Kidney capillary endothelial cell (primary cell): ENCODE measurements at places on chromosomes 16 and 17.
A peak's percentile ranks its signal among the peaks of the same experiment; 100 is the strongest.

DNA sequence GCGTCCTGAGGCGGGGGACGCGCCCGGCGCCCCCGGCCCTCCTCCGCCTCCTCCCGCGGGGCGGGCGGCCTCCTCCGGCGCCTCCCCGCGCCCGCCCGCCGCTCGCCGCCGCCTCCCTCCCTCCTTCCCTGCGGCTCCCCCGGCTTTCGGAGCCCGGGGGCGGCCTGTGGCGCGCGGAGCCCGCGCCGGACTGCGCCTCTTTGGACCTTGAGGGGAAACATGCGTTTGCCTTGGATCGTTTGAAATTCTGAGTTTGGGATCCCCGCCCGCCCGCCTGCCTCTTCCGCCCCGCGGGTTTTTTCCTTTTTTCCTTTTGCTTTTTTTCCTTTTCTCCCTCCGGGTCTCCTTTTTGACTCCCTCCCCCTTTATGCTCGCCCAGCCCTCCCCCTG, 390 bp downstream of the ZNRF1 start:
- no peak for DNase-seq

DNA sequence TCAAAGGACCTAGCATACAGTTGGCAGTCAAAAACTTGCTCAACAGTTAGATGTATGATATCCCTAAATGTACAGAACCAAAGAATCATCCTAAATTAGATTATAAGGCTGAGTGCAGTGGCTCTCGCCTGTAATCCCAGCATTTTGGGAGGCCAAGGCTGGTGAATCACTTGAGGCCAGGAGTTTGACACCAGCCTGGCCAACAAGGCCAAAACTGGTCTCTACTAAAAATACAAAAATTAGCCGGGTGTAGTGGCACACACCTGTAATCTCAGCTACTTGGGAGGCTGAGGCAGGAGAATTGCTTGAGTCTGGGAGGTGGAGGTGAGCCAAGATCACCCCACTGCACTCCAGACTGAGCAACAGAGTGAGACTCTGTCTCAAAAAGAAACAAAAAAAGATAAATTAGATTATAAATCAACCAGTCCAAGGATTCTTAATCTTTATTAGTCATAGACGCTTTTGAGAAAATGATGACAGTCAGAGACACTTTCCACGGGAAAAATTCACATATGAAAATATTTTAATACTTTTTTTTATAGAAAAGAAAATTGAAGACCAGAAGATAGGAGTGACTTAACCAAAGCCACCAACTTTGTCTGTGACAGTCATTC, 77.6 kb downstream of the MMD start:
- DNase-seq = no peak

GRCh38 chr16:25177512-25177830, 39.3 kb upstream of the AQP8 start:
- no peak for DNase-seq

DNA sequence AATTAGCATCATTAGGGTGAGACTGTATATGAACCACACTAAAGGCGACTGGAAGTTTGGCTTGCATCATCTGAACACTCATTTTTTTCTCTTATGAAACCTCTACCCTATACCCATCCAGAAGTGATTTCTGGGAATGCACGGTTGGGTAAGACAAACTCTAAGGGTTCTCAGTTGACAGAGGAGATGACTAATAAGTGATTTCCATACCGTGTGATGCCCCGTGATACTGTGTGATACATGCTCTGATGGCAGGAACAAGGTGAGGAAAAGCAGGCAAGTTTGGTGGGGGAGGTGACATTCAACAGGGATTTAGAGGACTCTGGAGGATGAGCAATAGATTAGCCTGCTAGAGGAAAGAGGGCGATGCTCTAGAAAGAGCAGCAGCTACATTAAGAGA, 156.4 kb upstream of the CCL2 start:
- DNase-seq = no peak

DNA sequence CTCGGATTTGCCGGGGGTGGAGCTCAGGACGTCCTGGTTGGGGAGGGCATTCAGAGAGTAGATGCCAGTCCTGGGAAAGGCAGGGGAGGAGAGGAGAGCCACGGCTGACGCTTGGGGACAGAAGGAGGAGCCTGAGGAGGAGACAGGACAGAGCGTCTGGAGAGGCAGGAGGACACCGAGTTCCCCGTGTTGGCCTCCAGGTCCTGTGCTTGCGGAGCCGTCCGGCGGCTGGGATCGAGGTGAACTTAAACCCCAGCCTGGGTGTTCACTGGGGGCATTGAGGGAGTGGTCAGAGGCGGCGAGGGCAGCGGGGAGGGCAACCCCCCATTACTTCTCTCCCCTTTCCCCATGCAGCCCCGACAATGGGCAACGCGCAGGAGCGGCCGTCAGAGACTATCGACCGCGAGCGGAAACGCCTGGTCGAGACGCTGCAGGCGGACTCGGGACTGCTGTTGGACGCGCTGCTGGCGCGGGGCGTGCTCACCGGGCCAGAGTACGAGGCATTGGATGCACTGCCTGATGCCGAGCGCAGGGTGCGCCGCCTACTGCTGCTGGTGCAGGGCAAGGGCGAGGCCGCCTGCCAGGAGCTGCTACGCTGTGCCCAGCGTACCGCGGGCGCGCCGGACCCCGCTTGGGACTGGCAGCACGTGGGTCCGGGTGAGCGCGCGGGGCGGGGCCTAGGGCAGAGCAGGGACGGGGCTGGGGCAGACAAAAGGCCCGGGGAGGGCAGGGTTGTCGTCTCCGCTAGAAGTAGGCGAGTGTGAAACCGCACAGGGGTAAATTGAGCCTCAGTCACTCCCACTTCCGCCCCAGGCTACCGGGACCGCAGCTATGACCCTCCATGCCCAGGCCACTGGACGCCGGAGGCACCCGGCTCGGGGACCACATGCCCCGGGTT, 3.7 kb downstream of the NOL3 start:
- DNase-seq = peak; percentile 81

- DNase-seq = no peak
Measured at GRCh38 chr17:82793974-82794630, 42.2 kb downstream of the TBCD start.

GRCh38 chr16:51146256-51146924, 4.7 kb downstream of the SALL1 start:
- no peak for DNase-seq

GRCh38 chr17:17510456-17511292, 14.5 kb upstream of the RASD1 start:
- no peak for DNase-seq

GRCh38 chr16:84150926-84151325, 5.8 kb downstream of the DNAAF1 start:
- no peak for DNase-seq

- no peak for DNase-seq
Measured at GRCh38 chr16:81652798-81653505, 126.1 kb upstream of the PLCG2 start.

DNA sequence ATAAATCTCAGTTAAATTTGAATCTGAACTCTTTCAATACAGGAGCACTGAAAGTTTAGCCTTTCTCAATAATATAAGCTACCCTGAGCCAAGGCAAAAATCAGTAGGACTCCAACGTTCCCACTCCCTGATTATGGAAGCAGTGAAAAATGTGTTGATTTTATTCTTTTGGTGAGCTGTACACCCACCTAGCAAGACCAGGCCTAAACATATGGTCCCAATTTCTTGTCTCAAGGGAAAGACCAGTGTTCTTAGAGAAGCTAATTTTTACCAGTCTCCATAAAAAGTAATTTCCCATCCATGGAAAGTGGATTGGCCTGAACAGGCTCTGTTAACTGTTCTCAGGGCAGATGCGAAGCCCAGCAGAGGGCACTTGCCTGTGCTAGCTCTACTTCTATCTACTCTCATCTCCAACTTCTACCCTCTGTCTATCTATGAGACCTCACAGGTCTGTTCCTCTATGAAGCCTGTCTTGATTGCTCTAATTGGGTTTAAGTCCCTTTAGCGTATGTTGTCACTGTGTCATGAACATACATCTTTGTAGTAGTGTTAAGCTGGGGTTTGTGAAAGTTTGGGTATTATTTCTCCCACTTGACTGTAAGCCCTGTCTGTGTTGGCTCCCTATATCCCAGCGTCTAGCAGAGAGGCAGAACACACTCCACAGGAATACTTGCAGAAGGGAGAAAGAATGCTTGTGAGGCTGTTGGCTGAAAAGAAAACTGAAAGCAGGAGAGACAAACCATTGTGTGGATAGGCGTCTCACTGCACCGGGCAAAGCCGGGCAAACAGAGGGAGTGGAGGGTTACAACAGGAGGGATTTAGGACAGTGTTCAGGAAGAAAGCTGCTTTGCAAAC, 167.1 kb upstream of the MAF start:
- DNase-seq = no peak

DNA sequence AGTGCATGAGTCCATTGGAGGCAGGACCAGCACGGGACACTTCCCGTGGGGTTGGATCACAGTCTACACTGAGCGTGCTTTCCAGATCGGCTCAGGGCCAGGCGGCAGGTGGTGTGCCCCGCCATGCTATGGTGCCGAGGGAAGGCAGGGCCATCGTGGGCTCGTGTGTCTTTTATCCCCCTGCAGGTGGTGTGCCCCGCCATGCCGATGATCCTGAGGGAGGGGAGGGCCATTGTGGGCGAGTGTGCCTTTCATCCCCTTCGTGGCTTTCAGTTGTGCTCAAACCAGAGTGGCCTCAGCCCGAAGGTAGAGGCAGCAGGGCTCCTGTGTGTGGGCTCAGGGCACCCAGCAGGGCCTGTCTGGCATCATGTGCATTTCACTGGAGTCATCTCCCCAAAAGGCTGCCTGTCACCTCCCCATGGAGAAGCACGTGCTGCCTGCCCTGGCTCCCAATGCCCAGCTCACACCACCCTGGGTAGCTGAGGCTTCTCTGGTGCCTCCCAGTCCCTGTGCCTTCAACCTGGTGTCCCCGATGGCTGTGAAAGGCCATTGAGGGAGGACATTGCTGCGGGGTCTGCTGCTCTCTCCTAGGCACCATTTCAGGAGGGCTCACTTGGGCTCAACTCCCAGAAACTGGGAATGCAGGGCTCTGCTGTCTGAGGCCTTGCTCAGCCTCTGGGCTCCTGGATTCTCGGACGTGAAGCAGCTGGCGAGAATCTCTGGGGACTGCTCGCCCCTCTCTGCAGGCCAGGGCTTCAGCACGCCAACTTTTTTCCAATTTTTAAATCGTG, 207.6 kb downstream of the NPIPB11 start:
- no peak for DNase-seq

DNA sequence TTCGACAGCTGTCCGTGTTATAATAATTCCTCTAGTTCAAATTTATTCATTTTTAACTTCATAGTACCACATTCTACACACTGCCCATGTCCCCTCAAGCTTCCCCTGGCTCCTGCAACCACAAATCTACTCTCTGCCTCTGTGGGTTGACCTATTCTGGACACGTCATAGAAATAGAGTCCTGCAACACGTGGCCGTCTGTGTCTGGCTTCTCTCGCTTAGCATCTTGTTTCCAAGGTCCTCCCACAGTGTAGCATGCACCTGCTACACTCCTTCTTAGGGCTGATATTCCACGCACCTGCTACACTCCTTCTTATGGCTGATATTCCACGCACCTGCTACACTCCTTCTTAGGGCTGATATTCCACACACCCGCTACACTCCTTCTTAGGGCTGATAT, 16.5 kb downstream of the SCGB1C2 start:
- no peak for DNase-seq

- no peak for DNase-seq
Measured at GRCh38 chr17:3685174-3685573, 10.8 kb downstream of the P2RX5 start.

- DNase-seq = peak; percentile 67
Measured at GRCh38 chr16:80924372-80924978, 82.2 kb downstream of the CMC2 start.

GRCh38 chr17:8001976-8002720, at the start of gene GUCY2D:
GUCY2D (plus strand) TSS chr17:8002615; CDS start chr17:8003048, 433 bp downstream.
- no peak for DNase-seq

GRCh38 chr16:2147981-2148671, at the start of gene RAB26:
RAB26 (plus strand) TSS chr16:2148625; CDS start chr16:2148784, 159 bp downstream.
- DNase-seq = no peak

DNA sequence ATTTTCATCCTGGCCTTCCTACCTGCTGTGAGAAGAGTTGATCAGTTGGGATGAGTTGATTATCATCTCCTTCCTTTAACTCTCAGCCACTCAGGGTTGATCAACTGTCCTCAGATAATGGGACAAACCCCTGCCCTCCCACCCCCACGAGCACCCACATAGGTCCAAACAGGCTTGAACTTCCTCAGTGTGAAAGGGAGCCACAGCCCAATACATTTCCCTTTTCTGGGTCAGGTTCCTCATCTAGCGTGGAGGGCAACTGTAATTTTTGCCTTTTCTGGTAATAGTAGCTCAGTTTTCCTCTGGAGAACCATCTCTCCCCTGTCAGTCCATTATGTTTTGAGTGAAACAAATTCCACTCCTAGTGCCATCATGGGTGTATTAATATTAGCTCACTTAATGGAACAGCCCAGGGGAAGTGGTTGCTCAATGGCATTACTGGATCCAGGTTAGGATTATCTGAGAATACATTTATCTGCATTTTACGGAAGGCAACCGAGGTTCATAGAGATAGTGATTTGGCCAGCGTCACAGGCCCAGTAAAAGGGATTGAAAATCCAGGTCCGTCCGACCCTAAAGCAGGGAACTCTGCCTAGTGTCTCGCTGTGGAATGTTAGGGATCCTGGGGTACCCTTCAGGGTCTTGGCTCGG, 476 bp upstream of the LPCAT2 start:
- no peak for DNase-seq

- no peak for DNase-seq
Measured at GRCh38 chr16:82633964-82634600, 7.3 kb downstream of the CDH13 start.

- no peak for DNase-seq
Measured at GRCh38 chr16:71364133-71364681, 5.7 kb downstream of the CALB2 start.

GRCh38 chr17:74123350-74123749, 80.1 kb upstream of the RPL38 start:
- DNase-seq = no peak

DNA sequence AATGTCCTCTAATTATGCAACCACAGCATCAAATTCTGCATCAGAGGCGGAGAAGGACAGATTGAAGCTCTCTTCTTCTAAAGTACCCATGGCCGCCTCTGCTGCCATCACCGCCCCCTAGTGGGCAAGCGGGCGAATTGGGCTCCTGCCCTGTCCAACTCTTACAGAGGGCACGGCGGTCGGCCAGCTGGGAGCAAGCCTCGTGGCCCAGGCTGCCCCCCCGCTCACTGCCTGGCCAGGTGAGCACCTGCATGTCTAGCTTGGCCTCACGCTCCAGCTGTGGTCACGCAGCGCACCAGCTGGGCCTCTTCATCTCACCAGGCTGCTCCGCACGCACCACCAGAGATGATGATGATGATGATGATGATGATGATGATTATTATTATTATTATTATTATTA, 146.1 kb upstream of the TOM1L1 start:
- DNase-seq = no peak

GRCh38 chr16:9249534-9249933, 158.1 kb downstream of the HAPSTR1 start:
- DNase-seq = no peak

DNA sequence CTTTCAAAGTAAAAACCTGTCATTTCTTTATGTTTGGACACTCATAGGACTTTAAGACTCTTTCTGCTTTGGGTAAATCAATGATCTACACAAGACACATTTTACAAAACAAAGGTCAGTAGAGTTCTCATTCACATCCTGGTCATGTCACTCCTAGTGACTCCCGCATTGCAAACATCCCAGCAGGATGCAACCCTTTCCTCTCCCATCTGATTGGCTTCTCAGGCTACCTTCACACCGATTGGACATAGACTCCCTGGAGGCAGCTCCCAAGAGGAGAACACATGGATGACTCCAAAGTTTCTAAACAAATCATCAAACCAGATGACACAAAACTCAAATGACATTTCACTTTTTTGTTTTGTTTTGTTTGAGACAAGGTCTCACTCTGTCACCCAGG, 43.8 kb upstream of the ACSM2B start:
- no peak for DNase-seq

GRCh38 chr17:49829026-49829425, 18.8 kb downstream of the TAC4 start:
- DNase-seq = no peak

GRCh38 chr17:57633236-57633635, 111.9 kb downstream of the CCDC182 start:
- no peak for DNase-seq
